T-helper 2 cell (primary cell): ENCODE measurements at places on chromosomes 3 and 15.

DNA sequence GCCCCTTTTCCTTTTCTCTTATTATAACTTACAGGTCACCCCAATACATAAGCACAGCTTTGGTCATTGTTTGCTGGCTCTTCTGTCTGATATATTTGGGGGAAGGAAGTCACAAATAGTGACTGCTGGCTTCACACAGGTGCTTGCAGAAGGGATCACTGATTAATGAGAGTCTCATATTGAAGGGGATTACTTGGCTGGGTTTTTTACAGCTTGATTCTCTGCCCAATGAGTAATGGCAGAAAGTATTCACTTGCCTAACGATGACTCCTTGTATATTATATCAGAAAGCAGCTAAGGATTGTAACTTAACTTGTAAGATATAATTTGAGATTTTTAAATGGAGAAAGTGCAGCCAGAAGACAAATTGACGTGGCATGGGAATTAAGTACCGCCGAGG, 119.3 kb upstream of the PFN2 start:
- no peak for DNase-seq

- no peak for DNase-seq
Measured at GRCh38 chr3:152818027-152818426, 16.9 kb upstream of the P2RY1 start.

DNA sequence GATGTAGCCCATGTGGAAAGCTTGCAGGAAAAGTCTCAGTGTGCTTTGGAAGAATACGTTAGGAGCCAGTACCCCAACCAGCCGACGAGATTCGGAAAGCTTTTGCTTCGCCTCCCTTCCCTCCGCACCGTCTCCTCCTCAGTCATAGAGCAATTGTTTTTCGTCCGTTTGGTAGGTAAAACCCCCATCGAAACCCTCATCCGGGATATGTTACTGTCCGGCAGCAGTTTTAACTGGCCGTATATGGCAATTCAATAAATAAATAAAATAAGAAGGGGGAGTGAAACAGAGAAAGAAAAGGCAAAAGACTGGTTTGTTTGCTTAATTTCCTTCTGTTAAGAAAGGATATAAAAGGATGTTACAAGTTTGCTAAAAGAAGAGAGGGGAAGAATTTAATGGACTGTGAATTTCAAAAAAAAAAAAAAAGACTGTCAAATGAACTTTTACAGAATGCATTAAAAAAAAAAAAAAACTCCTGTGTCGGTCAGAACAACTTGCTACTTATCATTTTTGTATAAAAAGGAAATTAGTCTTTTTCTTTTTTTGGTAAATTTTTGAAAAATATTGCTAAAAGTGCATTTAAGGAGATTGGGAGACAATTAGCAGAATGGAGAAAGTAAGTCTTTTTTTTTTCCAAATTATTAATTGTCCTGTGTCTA, 7.0 kb downstream of the NR2F2 start:
- DNase-seq, result no peak

DNA sequence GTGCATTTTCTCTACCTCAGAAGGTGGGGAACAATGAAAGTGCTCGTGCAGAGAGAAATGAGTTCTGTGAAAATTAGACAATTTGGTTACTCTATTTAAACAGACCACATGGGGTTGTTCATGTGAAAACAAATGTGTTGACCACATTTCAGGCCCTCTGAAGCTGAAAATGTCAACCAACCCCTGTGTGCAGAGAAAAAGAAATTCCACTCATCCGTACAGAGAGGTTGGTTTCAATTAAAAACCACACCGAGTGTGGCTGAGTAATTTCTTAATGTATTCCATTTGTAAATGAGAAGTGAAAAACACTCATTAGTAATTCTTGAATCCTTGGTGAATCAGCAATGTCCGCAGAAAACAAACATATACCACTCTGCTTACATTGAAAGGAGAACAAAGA, 46.9 kb upstream of the SLC7A14 start:
- peak; percentile 78 for DNase-seq

DNA sequence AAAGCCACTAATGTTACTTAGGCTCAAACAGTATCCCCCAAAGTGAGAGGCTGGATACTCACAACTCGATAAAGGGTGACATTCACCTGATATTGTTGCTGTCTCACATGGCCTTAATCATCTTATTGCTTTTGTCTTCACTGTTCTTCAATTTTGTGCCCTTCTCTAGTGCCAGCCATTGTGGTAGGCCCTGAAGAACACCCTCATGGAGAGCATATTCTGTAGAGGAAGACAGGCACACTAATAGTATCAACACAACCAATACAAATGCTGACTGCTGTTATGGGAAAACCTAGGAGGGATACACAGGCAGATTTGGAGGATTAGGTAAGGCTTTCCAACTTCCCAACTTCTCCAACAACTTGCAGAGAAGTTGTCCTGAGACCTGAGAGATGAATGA, 4.1 kb upstream of the BLM start:
- no peak for DNase-seq

DNA sequence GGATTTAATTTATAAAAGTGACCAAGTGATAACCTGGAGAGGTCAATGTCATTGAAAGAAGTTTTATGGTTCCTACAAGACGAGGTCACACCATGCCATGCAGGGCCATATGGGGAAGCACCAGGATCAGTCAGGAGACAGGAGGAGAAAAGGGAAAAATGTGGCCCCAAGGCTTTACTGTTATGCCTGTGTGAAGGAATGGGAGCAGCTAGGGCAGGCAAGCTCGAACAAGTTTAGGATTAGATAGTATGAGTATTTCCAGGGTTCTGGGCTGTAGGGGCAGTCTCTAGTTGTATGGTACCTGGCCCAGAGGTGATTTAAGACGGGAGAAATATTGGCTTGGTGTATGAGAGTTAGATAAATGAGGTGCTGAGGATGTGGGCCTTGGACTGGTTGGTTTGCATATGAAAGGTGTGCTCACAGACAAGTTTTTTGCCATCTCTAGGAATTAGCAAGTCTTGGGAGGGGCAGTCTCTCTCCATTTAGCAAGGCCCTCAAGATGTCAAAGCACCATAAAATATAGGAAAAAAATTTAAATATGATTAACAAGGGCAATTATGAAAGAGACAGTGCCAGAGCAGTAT, 36.3 kb upstream of the DCLK3 start:
- DNase-seq, result no peak

GRCh38 chr15:32880642-32881041, 162.8 kb downstream of the GREM1 start:
- no peak for DNase-seq

DNA sequence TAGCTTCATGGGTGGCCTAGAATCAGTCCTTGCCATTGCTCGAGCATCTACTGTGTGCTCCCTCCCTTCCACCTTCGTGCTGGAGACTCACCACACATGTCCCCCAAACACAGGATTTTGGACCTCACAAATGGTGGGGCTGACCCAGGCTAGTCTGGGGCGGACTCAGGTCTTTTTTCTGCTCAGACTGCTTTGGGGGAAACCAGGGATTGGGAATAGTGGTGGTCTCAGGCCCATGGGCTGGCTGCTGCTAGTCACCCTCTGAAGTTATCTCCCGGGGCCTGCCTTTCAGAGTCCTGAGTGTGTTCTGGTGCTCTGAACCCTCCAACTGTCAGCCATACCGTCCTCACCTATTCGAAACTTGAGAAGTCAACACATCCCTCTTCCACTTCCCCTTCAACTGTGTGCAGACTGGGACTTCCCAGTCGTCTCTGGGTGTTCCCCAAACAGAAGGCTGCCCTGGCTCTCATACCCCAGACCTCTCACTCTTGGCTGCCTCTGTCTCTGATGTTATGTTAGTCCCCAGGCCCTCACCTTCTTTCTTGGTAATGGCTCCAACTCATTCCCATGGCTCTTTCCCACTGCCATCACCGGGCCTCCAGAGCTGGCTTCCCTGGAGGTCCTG, 46.0 kb downstream of the PPCDC start:
- DNase-seq, result no peak

GRCh38 chr15:72230197-72231065, 559 bp downstream of the PKM start:
- DNase-seq, result peak; percentile 47

- DNase-seq, result no peak
Measured at GRCh38 chr15:26013981-26014380, 150.9 kb upstream of the ATP10A start.

- no peak for DNase-seq
Measured at GRCh38 chr3:9015250-9015649, 52.0 kb upstream of the RAD18 start.

- DNase-seq, result no peak
Measured at GRCh38 chr3:154898443-154898842, 181.7 kb upstream of the MME start.

DNA sequence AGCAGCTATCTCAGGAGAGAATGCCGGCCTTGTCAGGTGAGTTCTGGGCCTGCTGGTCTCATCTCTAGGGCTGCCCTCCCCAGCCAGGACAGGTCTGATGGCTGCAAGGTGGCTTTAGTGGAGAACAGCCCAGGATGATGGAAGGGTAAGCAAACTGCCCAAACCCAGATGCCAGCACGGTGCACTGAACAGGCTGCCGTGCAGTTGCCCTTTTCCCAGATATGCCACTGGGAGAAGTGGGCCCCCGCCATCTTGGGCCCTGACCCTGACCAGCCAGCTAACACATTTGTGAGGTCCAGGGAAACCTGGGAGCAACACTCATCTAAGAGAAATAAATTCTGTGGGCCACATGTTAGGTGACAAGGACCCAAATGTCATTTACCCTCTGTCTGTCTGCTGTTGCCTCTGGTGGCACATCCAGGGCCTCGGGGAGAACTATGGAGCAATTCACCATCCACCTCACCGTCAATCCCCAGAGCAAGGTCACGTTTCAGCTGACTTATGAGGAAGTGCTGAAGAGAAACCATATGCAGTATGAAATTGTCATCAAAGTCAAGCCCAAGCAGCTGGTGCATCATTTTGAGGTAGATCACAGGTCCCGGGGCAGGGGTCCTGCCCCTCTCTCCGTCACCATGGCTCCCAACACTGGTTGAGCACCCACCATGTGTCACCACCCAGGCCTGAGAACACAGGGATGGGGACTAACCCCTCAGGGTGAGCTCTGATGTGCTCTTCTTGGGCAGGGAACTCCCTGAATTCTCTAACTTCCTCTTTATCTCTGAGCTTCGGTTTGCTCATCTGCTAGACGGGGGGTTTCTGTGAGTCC, 1.8 kb downstream of the ITIH1 start:
- DNase-seq, result no peak

GRCh38 chr3:26752466-26752865, 129.9 kb downstream of the LRRC3B start:
- no peak for DNase-seq

- DNase-seq, result no peak
Measured at GRCh38 chr3:5423076-5423475, 235.6 kb downstream of the EDEM1 start.
